Stimulated activated CD8-positive, alpha-beta memory T cell treated with anti-CD3 and anti-CD28 coated beads, Interleukin-15, amount 100 ng/mL, for 4 hours (primary cell): ENCODE measurements at places on chromosomes 2 and 18.

DNA sequence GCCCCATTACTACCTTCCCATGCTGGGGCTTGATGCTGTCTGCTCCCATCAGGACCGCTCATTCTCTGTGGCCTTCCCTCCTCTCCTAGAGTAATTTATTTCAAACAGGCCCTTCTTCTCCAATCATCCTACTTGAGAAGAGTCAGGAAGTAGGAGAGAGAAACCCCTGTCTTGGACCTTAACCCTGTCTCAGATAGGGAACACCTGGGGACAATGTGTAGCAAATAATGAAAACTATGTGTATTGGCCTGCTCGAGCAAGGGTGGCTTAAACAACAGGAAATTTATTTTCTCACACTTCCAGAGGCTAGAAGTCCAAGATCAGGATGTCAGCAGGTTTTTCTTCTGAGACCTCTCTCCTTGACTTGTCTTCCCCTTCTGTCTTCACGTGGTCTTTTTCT is 26.6 kb upstream of the NEMP2 start:
- no peak for DNase-seq

DNA sequence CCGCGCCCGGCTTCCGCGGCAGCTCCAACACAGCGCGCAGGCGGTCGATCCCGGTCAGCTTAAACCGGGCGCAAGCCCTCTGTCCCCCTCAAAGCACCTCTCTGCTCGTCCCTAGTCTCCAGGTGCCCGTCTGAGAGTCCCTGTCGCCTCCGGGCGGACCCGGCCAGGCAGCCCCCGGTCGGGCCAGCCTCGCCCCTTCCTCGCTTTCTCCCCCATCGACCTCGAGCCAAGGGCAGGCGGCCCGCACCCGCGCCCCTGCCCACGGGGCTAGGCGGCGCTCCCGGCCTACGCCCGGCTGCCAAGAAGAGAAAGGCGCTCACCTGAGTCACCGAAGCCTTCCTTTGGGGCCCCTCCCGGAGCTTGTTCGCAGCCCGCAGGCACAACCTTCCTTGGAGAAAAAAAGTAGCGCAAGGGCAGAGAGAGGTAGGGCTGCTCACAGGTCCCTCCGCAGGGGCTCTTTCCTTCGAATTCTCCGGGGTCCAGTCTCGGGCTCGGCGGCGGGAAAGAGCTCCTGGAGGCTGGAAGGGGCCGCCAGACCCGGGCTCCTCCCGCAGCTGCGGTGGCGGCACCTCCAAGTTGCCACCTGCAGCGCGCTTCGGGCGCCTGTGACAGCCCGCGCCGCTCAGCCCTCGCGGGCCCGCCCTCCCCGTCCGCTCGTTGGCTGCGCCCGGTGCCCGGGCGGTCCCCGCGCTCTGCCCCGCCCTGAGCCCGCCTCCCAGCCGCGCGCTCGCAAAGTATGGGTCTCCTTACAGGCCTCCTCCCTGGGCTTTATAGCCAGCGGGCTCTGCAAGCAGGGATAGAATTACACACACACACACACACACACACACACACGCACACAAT is 86.5 kb upstream of the EPB41L3 start:
- no peak for DNase-seq

DNA sequence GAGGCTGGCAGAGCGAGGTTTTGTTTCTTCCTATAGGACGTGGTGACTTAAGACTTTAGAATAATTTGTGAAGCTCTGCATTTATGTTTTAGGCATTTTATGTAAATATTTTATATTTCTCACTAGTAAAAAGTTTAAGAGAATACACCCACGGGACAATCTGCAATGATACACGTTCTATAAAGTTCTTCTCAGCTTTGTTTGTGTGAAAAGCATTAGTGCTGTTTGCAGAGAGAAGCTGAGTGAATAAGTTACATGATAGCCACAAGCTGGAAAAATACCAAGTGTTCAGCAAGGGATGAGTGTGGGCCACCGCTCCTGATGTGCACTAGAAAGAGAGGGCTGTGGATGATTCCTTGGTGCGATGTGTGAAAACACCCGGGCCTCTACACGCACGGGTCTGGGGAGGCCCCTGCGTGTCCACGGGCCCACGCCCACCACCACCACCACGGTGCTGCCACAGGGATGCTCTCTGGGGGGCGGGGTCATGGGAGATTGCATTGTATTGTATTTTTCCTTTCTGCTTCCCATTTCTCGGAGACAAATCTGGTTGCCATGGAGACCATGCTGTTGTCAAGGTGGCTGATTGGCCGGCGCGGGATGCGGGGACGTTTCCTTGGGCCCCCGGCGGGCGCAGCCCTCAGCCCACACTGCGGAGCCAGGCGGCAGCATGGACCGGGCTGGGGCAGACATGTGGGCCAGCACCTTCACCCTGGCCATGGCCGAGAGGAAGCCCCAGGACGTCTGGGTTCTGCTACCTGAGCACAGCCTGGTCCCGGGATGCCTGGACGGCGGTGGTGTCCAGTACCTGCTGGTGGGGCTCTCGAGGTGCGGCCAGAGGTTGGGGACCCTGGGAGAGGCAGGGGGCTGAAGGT is at the start of gene RTP5:
Gene RTP5, plus strand, starts transcription at position 643 of the 875 bp plus-strand sequence. Its CDS starts 28 bp downstream, at position 671.
- DNase-seq = no peak

DNA sequence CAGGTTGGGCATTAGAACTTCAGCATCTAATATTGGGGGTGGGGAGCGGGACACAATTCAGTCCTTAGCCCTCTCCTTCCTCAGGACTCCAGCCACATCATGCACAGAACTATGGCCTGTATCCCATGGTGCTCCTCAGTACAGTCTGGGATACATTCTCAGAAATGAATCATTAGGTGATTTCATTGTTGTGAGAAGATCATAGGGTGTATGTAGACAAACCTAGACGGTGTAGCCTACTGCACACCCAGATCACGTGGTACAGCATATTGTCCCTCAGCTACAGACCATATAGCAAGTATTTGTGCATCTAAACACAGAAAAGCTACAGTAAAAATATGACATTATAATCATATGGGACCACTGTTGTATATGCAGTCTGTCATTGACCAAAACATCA is 23.2 kb upstream of the IMP4 start:
- no peak for DNase-seq

GRCh38 chr2:129730979-129731378 is 248.5 kb upstream of the RAB6C start:
- DNase-seq = no peak

GRCh38 chr2:19580264-19580663 is 221.8 kb upstream of the OSR1 start:
- no peak for DNase-seq

- DNase-seq = no peak
Observed at GRCh38 chr18:62107881-62108280, 79.0 kb downstream of the PIGN start.

DNA sequence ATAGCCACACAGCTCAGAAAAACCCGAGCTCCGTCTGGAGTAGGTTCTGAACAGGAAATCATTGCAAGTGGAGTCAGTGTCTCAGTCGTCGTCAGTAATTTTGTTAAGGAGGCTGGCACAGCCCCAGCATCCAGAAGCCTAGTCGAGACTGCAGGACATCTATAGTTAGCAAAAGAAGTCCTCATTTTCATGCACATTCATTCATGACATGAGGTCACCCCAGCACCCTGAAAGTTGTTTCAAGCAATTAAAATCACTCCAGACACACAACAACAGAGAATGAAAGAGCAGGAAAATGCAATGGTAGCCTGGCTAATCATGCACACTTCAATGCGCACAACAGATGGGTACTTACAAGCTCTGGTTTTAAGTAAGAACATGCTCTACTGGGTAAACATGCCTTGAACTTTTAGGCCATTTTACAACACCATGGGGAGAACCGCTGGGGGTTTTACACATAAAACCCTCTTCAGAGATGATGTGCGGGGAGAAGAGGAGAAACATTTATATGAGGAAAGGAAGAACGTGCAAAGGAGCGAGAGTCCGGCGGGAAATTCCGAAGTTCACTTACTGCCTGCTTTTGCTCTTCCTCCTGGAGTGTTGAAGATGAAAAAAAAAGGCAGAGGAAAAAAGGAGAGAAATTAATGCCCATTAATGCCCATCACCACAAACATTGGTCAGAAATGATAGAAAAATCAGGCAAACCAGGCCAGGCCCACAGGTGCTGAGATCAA is 77.4 kb upstream of the DNMT3A start:
- no peak for DNase-seq

DNA sequence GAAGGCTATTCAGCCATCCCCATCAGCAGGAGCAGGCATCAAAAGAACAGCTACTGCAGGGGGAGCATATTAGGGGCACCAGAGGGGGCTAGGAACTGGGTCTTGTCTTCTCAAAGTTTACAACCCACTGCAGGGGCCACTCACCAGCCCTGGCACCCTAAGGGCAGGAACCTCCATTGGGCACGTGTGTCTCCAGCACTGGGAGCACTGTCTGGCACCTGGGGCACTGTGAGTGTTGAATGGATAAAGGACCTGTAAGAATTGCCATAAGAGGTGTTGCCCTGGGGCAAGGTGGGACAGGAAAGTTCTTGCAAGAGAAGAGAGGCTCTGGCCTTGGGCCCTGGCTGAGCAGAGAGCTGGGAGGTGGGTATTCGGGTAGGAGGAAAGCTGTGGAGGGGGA is 1.4 kb upstream of the STEAP3 start:
- DNase-seq = no peak

GRCh38 chr2:11387100-11387390 is 42.6 kb upstream of the ROCK2 start:
- no peak for DNase-seq

GRCh38 chr2:102929721-102930120 is 167.9 kb downstream of the TMEM182 start:
- DNase-seq = no peak

DNA sequence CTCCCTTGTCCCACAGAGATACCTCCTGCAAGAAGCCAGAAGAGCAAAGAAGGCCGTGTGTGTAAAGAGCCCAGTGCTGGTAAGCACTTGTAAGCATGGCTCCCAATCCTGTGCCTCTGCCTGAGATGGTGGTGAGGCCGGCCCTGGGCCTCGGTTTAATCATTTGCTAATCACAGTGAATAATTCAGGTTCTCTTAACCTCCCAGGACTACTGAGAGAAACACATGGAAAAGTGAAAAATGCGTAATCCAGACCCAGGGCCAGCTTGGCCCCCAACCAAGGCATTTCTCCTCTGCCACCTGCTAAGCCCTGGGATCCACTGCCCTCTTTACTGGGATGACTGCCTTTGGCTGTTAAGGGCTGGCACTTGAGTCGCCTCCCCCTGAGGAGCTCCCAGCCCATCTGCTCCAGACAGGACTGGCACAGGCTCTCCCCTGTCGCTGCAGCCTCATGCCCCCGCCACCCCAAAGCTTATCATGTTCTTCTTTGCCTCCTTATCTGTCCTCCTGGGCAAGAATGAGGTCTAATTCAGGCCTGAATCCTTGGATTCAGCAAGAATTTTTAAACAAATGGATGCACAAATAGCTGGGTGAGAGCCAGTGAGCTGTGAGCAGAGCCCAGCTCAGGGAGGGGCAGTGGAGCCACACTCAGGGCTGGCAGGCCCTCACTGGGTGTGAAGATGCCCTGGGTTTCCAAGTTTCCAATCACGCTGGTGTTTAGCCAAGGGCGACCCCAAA is 193.9 kb upstream of the HS6ST1 start:
- no peak for DNase-seq

GRCh38 chr18:63182861-63183260 is 136.7 kb downstream of the BCL2 start:
- DNase-seq = no peak

DNA sequence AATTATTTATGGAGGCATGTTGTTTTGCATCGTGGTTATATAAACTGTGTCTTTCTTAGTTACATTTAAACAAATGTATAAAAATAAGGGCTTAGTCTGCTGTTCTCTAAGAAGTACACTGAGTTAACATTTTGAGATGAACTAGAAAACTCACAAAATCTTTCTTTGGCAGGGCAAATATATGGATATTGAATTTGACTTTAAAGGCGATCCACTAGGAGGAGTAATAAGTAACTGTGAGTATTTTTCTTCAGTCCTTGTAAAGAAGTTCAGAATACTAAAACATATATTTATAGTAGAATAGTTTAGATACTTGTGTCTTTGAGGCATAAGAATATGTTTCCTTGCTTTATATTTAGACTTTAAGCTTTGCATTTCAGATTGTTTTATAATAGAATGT is 104.8 kb downstream of the MYO1B start:
- no peak for DNase-seq

GRCh38 chr18:36446059-36446458 is 148.5 kb downstream of the FHOD3 start:
- no peak for DNase-seq
